ENCODE measurements at places on chromosomes 3 and 15. TPM values are rescaled to one million over a fixed set of nuclear protein-coding genes. Genes with fewer than 3 reads are reported as not detected.

The PTX3 gene
- 0.99 TPM for total RNA-seq

The SCG5 gene
- total RNA-seq, result 2.3 TPM

The GRM7 gene
- total RNA-seq, result not detected

The LTK gene
- total RNA-seq, result 0.06 TPM

The GOLGA6B gene
- total RNA-seq, result not detected

The POC1A gene
- 15.8 TPM for total RNA-seq

The PDIA3 gene
- total RNA-seq, result 371 TPM

All from A549 treated with dexamethasone at 1 μM for 4 hours (cell line).